ENCODE measurements at places on chromosomes 3 and 15.

DNA sequence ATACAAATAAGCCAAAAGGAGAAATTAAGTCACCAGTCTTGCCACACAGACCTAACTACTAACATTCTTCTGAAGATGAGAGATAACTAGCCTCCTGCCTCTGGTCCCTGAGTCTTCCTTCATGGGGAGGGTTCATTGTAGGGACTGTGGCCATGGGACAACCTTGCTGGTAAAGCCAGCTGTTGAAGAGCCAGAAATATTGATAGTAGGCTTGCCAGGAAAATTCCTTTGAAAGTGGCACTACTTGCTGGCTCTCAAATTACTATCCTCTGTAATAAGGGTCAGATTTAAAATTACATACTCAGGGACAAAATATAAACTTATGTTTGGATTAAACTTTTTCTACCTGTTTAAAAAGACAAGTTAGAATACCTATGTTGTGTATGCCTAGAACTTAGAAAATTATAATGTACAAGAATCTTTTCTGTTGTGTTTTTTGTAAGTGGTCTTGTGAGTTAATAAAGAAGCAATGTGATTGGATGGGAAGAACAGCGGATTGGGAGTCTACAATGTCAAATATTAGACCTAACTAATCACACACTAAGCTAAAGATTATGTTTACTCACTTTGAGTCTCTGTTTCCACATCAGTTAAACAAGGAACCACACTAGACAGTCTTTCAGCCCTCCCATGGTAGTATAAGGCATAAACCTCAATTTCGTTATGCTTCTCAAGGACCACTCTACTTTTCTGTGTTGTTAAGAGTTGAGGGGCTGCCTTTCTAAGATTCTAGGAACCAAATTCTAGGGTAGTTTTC is 60.0 kb upstream of the TRIM71 start:
- DNase-seq = no peak

GRCh38 chr3:43689766-43690399 is 855 bp upstream of the ABHD5 start:
- DNase-seq = no peak

- no peak for DNase-seq
Measured at GRCh38 chr3:72489901-72490300, 358.3 kb downstream of the SHQ1 start.

GRCh38 chr3:41202834-41203345 is 3.6 kb downstream of the CTNNB1 start:
- DNase-seq = no peak
